Stimulated activated CD4-positive, alpha-beta T cell treated with anti-CD3 and anti-CD28 coated beads, Interleukin-2, amount 100 ng/mL, for 48 hours (primary cell): ENCODE measurements at places on chromosomes 2 and 18.
A peak's percentile ranks its signal among the peaks of the same experiment; 100 is the strongest.

DNA sequence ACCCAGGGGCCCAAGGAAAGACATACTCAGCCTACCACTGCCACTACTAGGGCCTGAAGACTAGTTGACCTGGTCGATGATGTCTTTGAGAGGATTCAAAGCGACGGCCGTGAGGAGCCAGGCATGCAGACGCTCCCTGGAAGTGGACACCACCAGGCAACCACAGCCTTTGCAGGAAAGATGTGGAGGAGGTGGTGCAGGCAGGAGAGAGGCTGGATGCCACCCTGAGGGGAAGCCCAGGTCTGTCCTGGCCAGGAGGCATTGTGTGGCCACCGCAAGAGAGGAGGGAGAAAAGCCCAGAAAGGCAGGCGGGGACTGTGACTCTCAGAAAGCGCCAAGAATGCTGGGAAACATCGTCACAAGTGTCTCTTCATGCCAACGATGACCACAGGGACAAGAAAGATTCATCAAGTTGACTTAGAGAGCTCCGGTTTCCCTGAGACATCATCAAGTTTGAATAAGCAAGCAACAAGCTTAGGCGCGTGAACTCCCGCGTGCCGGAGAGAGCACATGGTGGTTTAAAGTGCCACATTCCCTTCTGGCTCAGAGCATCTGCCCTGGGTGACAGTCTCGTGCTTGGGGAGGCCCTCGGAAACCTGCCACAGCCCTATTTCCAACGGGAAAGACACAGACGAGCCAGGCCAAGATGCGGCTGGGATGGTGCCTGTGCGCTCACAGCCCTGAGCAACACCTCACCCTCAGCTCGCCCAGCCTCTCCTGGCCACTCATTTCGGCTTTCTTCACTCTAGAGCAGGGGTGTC is 464.5 kb upstream of the SALL3 start:
- no peak for DNase-seq

GRCh38 chr2:95074663-95075439 is 46.8 kb downstream of the MRPS5 start:
- peak; percentile 51 for DNase-seq

- no peak for DNase-seq
These were observed 223.5 kb downstream of the RDH14 start for GRCh38 chr2:18336975-18337374.

DNA sequence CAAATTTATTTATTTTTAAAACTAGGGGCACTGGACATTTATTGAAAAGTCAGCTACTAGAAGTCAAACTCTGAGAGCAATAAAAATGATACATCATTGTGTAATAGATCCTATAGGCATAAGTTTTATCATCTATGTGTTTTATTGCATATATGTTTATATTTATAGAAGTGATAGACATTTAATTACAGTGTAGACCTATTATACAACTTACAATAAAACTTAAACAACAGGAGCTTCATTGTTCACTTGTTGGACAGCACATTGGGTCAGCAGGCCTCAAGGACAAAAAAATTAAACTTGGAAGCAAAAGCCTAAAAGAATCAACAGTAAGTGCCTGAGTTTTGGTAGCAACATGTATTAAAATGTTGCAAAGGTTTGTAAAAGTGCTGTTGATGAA is 15.0 kb upstream of the ACTR2 start:
- DNase-seq = no peak

- no peak for DNase-seq
These were observed 29.6 kb downstream of the GAD1 start for GRCh38 chr2:170846314-170846713.

GRCh38 chr2:18398833-18399232 is 161.6 kb downstream of the RDH14 start:
- DNase-seq = no peak

DNA sequence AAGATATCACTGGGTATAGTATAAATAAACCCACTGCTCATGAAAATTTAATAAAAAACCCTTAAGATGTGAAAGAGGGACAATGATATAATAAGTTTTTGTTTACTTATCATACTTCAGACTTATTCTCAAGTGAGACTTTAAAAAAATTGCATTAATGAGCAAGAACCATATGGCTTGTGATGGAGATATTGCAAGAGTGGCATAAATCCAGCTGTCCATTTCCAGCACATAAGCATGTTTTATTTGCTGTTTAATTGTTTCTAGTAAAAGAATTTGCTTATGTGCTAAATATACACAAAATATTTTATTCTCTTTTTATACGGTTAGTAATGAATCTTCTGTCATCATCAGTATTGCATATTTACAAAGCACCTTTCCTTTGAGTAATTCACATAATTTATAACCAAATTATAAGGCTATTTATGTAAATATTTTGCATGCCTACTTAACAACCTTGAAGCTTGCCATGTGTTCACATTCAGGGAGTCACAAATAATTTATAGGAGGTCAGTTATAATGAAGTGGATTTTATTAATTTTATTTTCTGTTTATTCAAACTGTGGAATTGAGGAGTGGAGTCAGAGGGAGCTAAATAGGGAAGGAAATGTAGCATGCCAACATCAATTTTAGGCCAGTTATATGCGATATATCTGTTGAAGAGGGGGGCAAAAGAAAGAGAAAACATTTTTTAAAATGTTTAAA is 318.5 kb upstream of the CWC22 start:
- no peak for DNase-seq

GRCh38 chr18:62566199-62566598 is 43.4 kb downstream of the ZCCHC2 start:
- no peak for DNase-seq

DNA sequence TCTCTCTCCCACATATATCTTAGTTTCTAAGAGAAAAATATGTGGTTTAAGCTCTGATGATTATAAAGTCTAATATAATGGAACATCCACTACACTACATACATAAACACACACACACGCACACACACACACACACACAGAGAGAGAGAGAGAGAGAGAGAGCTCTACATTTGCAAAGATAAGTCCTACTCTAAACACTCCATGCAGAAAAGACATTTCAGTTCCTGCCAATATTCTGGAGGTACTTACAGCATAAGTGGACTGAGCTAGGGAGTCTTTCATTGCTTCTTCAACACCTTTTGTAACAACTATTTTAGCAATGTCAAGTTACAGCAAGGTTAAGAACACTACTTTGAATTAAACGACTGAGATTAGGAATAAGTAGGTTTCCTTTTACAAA is 80.1 kb downstream of the FIGN start:
- no peak for DNase-seq

DNA sequence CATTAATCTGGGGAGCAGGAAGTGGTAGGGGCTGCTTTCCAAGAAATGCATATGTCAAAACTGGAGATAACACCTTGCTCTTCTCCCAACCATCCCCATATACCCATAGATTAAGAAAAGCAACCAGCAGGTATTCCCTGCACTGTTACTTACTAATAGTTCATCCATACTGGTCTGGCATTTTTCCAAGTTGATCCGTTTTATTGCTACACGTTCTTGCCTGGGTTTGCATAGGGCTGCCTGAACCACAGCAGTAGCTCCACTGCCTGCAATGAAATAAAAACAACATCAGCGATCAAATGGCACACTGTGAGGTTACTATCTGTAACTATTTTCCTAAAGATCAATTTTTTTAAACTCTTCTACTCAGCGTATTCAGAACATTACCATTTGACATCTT is 65.6 kb downstream of the STK39 start:
- no peak for DNase-seq

- no peak for DNase-seq
These were observed 91.4 kb downstream of the GALNT1 start for GRCh38 chr18:35672897-35673296.

- DNase-seq = no peak
These were observed 854.8 kb downstream of the EPHA4 start for GRCh38 chr2:220717283-220717682.
